ENCODE measurements at places on chromosomes 5 and 9. TPM values are rescaled to one million over a fixed set of nuclear protein-coding genes. Genes with fewer than 3 reads are reported as not detected.

The CEL gene
- 0.73 TPM for total RNA-seq

The PCDH12 gene
- 4.2 TPM for total RNA-seq

The SNCAIP gene
- total RNA-seq = 70.7 TPM

The PFN3 gene
- not detected for total RNA-seq

The LPCAT1 gene
- total RNA-seq = 82.4 TPM

The CMBL gene
- 10.0 TPM for total RNA-seq

The NIPAL4 gene
- total RNA-seq = not detected

The KCNV2 gene
- not detected for total RNA-seq

The N4BP3 gene
- 10.8 TPM for total RNA-seq

The TTC16 gene
- total RNA-seq = not detected

The ARL14EPL gene
- total RNA-seq = not detected

The STC2 gene
- 0.64 TPM for total RNA-seq

Data from cerebellum (tissue), 4 donors.